Activated T-helper 1 cell treated with anti-CD3 and anti-CD28 coated beads, Interleukin-2, amount 50 U/mL, for 16 hours (primary cell): ENCODE measurements at places on chromosomes 5 and 9.

DNA sequence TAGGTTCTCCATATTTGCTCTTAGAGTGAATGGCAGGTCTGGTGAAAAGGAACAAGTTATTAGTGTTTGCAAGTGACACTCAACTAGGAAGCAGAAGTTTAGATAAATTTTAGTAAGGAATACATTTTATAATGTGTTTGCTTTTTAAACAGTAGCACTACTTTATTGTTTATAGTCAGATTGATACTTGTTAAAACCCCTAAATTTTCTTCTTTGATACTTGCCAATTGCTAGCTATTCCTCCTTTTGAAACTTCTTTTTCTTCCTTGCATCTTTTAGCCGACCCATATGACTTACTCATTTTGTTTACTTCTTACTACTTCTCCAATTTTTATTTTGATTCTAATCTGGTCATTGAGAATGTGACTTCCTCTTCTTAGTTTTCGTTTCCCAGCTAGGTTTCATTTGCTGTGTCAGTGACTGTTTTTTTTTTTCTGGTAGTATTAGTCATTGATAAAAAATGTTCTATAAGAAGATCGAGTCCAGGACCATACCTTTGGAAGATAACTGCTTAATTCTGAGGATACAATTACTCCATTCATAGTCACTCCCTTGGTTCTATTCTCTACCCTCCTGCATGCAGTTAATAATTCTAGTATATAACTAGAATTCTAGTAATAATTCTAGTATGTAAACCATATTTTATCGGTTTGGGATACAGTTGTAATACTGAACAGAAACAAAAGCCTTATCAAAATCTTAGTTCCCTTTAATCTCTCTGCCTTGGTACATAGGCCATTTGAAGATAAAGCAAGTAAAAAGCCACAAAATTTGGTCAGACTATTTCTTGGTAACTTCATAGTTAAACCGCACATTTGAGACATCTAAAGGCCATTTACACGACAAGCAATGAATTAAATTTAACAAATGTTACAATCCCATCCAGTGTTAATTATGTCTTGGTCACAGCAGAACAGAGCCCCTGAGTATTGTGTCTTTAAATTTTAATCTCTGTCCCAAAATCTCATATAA is 2.8 kb upstream of the RICTOR start:
- no peak for DNase-seq

- no peak for DNase-seq
These were observed 53.1 kb downstream of the LIX1 start for GRCh38 chr5:97089149-97089801.

GRCh38 chr5:180600554-180601041 is 9.3 kb upstream of the SCGB3A1 start:
- no peak for DNase-seq

GRCh38 chr5:35229076-35230037 is 930 bp downstream of the PRLR start:
- no peak for DNase-seq

DNA sequence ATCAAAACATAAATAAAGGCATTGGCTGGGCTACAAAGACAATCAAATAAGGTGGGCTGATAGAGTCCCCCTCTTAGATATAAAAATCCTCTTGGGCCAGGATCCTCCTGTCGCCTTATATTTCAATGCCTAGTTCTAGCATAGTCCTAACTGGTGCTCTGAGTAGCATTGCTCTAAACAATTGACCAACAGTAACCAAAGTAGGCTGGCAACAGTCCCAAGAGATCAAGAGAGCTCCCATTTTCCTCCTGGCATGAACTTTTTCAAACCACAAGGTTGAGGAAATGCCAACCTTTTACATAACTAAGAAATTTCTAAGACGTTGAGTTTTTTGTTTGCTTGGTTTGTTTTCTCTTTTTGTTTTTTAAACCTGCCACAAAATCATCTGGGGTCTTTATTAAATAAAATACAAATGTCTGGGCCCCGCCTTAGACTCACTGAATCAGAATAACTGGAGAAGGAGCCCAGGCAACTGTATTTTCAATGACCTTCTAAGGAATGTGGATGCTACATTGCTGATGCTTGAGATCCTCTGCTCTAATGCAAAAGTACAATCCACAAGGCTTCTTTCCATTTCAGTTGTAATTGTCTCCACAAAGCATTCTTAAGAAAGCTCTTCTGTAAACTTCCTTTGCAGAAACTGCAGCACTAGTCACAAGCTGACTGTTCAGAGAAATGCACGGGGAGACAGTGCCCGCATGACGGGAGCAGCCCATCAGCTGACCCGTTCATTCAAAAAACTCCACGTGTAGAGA is 2.9 kb downstream of the SLC45A2 start:
- no peak for DNase-seq

DNA sequence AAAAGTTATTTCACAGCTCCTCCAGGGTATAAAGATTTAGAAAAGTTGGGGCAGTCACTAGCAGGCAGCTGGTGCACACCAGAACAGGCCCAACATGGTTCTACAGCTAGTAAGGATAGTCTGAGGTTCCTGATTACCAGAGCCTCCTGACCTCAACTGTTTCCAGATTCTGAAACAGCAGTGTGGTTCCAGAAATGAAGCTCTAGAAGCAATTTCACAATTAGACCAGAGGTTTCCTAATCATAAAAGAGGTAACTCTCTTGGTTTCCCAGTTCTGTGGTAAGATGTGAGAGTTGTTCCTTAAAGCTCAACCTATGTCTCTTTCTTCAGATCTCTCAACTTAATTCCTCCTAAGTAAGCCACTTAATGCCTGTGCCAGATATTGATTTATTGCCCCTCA is 11.9 kb downstream of the AGTPBP1 start:
- DNase-seq: no peak

DNA sequence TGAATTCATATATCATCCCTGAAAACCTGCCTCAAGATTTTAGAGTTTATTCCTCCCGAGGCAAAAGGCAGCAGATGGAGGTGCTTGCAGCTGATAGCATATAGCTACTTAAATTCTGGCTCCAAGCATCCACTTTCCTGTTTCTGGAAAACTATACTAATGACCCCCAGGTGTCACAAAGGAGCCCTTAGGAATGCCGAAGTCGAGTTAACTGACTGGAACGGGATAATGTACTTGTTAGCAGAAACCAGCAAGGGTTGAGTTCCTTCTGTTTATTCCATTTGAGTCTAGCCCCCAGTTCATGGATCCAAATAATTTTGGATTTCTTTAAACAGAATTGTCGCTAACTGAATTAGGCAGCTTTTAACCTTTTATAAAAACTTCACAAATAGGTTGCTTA is 44.5 kb downstream of the PTTG1 start:
- DNase-seq: no peak

GRCh38 chr5:116455061-116455460 is 119.6 kb downstream of the SEMA6A start:
- no peak for DNase-seq

GRCh38 chr5:168347368-168348083 is 56.1 kb downstream of the WWC1 start:
- no peak for DNase-seq

DNA sequence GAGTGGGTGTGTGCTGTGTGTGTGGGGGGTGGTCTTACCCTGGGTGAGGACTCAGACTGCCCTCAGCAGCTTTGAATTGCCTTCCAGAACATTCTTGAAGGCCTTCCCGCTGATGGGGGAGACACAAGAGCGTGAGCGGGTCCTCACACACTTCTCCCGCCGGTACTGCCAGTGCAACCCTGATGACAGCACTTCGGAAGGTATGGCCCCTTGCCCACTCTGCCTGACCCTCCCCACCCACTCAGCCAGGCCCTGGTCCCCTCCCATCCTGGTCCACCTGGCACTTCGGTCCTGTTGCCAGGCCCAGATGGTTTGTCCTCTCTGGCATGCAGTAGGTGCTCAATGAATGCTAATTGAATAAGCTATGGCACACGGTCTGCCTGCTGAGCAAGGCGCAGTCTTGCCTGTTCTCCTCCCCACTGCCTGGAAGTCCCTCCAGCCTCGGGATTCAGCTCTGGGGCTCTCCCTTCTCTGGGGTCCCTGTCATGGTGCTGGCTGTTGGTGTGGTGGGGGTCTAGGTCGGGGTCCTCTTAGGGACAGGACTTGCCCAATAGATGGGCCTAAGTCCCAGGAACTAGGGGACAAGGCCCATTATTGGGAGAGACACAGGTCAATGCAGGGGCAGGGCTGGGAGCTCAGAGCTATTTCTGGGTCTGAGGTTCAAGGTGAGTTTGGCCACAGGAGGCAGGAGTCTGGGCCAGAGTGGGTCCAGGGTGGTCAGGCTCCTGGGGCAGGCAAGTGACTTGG is 26.4 kb downstream of the PSD2 start:
- no peak for DNase-seq

DNA sequence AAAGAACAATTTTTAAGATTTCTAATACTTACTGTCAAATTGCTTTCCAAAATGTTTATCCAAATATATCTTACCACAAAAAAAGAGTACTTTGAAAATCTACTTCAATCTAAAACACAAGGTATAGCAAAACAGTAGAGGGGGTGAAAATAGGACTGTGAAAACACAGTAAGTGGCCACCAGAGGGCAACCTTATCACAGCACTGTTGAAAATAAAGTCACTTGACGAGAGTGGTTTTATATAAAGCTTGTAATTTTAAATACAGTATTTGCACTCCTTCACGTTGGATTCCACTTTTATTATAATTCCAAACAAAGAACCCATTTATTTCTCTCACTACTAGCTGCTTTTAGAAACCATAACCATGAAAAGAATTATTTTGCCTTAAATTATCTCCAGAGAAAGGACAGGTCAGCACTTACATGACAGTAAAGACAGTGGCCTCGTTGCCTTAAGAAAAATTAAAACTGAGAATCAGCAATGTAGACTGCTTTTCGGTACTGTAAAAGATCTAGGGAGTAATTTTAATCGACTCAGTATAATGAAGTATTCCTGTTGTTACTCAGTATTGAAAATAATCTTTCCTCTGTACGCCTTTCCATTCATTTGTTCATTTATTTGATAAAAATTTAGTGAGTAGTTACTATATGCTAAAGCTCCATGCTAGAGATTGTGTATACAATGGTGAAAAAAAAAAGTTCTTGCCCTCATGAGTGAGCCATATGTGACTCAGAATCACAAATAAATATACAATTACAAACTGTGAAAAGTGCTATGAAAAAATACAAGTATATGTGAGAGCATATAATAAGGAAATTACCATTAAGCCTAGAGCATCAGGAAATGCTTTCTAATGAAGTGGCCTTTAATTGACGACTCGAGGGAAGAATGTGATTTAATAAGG is 40.0 kb upstream of the CDK5RAP2 start:
- no peak for DNase-seq

GRCh38 chr5:77960863-77961396 is 184.8 kb upstream of the TBCA start:
- DNase-seq: no peak

GRCh38 chr9:109437286-109437685 is 60.8 kb downstream of the PTPN3 start:
- no peak for DNase-seq

- no peak for DNase-seq
These were observed 287.6 kb upstream of the MSX2 start for GRCh38 chr5:174436750-174437149.
